ENCODE measurements at places on chromosomes 6 and 20.

GRCh38 chr20:31833130-31833930 lies 12.1 kb downstream of the FOXS1 start:
- DNase-seq, result peak; percentile 41

GRCh38 chr20:61887596-61888093 lies 178.0 kb downstream of the TAF4 start:
- DNase-seq, result no peak

- no peak for DNase-seq
Measured at GRCh38 chr20:60219984-60220562, 261.9 kb downstream of the CDH26 start.

DNA sequence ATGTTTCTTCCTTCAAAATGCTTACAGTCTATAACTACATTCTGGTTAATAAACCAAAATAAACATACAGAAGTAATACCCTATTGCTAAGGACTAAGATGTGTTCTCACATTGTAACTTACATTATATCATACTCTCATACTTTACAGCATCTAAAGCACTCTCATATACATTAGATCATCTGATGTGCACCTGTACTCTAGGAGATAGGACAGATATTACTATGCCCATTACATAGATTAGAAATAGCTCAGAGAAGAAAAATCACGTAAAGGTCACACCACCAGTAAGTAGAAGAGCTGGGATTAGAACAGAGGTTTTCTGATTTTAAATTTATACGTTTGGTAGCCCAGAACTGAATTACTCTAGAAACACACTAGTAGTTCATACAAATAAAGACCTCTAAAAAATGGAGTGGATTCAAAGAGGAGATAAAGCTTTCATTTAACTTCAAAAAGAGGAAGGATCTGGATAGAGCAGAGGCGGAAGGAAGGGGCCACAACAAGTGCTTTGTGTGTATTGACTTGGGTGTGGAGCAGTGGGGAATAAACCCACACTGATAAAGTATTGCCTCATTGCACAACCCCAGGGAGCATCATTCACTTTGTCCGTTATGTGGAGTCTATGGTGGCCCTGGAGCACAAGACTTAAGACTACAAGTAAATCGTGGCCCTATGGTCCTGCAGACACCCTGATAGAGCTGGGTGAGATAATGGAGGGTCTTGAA lies 30.9 kb downstream of the SLC2A12 start:
- no peak for DNase-seq

DNA sequence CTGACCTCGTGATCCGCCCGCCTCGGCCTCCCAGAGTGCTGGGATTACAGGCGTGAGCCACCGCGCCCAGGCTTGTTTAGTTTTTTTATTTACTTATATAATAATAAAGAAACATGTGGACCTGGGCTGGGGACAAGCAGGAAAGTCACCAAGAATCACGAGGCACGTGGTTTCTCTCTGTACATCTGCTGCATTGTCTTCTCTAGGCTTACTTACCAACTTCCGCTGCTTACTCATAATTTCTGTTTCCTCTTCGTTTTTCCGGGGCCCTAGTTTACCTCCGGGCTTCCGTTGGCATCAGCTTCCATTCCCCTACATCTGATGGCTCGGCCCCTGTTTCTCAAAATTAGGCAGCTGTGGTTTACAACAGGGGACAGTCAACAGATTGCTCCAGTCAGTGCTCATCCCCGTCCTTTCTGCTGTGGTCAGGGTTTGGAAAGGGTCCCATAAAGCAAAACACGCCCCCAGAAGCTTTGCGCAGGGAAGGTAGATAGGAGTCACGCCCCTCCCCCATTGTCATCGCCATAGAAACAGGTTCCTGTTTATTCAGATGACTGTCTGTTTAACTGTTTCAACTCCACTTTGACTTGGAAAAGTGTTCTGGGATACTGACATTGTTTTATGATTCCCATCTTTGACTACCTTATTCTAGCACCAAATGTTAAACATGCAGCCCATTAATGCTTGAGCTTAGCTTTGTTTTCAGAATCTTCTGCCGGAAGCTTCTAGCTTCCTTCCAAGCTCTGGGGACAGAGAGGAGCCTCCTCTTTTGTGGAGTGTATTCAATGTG lies 31.9 kb upstream of the TXLNB start:
- peak; percentile 40 for DNase-seq

GRCh38 chr6:143772116-143773086 lies 70.7 kb upstream of the LTV1 start:
- DNase-seq, result peak; percentile 48

GRCh38 chr6:43940393-43941087 lies 170.5 kb downstream of the VEGFA start:
- DNase-seq, result no peak

GRCh38 chr6:56347526-56347925 lies 100.1 kb upstream of the COL21A1 start:
- DNase-seq, result no peak

DNA sequence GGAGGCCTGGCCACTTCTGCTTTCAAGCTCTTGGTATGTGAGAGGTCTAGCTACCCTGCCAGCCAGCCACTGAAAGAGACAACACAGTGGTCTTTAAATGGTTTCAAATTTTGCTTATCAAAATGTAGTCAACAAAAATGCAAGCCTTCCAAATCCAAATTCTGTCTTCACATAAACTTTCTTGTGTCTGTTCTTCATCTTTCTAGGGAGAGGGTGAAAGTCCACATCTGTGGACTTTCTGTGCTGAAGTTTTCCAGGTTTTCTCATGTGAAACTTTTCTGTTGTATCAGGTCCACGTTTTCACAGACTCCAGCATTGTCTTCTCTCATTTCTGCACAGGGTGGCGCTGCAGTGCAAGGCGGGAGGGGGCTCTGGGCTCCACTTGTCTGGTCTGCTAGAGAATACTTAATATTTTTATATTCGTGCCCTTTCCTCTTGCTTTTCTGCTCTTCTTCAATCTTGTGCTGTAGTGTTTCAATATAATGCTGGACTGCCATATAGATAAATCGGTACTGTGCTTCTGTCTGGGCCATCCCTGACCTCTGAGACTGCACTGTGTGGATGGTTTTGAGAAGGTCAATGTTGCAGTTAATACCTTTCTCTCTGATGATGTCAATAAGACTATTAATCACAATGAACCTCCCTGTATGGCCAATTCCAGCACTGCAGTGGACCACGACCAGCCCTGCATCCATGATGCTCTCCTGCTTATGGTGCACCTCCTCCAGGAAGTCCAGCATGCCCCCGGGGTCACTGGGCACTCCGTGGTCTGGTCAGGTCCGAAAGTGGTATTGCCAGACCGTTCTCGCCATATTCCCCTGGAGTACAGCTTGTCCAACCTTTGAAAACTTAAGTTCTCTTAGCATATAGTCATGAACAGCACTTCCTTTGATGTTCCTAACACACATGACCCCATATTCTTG lies 161.6 kb upstream of the TNFAIP3 start:
- peak; percentile 65 for DNase-seq

- DNase-seq, result no peak
Measured at GRCh38 chr20:2618815-2619214, 33.6 kb upstream of the NOP56 start.

Data from fibroblast of villous mesenchyme (primary cell).